ENCODE measurements at places on chromosomes 11 and 22. TPM values are rescaled to one million over a fixed set of nuclear protein-coding genes. Genes with fewer than 3 reads are reported as not detected.

The CCDC34 gene
- 26.9 TPM for total RNA-seq

The PNPLA3 gene
- total RNA-seq = 14.1 TPM

The CECR2 gene
- total RNA-seq = not detected

The OR52H1 gene
- total RNA-seq = not detected

The MB gene
- not detected for total RNA-seq

The CCDC81 gene
- 18.2 TPM for total RNA-seq

The TENM4 gene
- not detected for total RNA-seq

The CCDC73 gene
- not detected for total RNA-seq

The GGTLC2 gene
- not detected for total RNA-seq

The OR8G5 gene
- total RNA-seq = not detected

DNA sequence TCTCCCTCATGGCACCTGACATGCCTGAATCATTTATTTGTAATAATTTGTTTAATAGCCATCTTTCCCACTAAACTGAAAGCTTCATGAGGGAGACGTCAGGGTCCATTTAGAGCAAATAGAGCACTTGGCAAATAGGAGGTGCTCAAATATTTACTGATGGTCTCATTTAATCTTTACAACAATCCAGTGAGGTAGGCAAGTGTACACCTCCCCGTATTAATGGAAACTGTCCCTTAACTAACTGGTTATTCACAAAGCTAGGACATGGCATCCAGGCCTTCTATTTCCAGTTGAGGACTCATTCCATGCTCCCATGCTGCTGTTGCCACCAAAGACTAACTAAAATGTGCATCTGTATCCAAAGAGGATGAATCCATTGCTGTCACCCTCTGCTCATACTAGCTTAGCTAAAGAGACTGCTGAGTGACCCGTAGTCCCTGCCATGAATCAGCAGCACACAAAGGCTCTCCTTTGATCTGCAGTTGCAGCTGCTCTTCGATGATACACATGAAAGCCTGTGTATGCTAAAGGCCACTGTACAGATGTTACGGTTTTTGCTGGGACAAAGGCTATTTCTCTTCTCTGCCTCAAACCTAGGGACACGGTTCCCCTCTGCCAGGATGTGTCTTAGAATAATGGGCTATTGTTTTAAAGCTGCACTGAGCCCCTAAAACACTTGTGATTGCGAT, 82.6 kb downstream of the RAB30 start:
- DNase-seq = no peak

DNA sequence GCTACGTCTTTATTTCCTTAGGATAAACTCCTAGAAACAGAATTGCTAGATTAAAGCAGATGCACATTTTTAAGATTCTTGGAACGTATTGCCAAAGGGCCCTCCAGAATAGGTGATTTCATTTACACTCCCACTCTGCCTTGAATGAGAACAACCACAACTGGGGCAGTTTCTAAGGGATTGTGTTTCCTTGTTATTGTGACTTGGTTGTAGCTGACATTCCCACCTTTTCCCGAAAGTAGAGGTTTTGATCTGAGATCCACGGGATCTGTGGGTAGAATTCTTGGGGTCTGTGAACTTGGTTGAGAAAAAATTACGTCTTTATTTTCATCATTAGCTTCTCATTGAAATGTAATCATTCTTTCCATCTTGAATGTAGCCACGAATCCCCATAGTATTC, 21.5 kb downstream of the LRRC32 start:
- no peak for DNase-seq

GRCh38 chr11:36070213-36070953, 126.5 kb downstream of the LDLRAD3 start:
- no peak for DNase-seq

- DNase-seq = no peak
Measured at GRCh38 chr11:114085965-114086793, 26.7 kb downstream of the ZBTB16 start.

DNA sequence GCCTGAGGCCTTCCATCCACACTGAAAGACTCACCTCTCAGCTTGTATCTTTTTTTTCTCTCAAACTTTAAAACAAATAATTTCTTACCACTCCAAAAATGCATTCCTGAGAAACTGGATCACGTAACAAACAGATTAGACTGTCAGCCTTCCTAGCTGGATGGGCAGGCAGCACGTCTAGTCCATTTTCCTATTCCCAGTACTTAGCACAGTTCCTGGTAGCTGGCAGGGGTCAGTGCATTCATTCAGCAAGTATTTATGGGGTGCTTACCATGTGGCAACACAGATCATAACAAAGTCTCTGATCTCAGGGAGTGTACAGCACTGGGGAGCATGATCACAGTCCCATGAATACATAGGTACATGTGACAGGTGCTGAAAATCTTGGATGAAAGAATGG, 89.6 kb downstream of the UBASH3B start:
- DNase-seq = no peak

DNA sequence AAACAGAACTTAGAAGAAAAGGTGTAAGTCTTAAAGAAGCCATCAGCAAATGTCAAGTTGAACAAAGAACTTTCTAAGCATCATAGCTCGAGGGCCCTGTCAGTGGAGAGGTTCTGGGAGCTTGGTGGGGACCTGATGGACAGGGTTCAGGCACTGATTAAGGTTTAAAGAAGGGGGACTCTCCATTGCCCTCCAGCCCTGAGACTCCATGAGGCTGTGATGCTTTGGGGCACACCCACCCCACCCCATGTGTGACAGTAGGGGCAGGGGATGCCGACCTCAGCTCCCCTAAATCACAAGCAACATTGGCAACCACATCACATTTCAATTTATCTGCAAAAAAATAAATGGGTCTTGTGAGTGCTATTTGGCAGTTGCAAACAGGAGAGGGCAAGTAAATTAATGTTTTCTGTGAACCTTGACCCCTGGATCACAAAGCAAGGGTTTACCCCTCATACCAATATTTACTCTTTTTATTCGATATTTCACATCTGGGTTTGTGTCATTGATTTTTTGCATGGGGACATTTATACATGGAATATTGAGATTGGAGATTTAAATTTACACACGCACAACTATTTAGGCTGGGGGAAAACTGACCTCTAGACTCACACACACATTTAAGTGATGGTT, 37.1 kb upstream of the ANO1 start:
- DNase-seq = no peak

GRCh38 chr22:36840106-36840505, 20.7 kb upstream of the NCF4 start:
- DNase-seq = no peak

DNA sequence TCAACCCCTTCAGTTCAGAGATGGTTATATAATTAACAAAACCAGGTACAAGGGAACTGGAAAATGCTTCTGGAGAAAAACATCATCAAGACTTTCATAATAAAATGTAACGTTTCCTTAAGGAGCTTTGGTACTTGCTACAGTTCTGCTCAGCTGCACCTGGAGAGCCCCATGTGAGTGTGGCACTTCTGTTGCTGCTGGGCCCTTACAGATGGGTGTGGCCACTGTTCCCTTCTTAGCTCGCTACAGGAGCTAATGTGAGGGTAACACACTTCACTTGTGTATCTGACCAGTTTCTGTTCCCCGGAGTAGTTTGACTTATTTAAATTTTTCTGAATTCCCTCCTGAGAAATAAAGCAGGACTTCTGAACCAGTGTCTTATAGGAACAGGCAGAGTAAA, 4.0 kb downstream of the POU2AF3 start:
- DNase-seq = no peak

- no peak for DNase-seq
Measured at GRCh38 chr22:41504816-41505215, 35.9 kb downstream of the ACO2 start.

DNA sequence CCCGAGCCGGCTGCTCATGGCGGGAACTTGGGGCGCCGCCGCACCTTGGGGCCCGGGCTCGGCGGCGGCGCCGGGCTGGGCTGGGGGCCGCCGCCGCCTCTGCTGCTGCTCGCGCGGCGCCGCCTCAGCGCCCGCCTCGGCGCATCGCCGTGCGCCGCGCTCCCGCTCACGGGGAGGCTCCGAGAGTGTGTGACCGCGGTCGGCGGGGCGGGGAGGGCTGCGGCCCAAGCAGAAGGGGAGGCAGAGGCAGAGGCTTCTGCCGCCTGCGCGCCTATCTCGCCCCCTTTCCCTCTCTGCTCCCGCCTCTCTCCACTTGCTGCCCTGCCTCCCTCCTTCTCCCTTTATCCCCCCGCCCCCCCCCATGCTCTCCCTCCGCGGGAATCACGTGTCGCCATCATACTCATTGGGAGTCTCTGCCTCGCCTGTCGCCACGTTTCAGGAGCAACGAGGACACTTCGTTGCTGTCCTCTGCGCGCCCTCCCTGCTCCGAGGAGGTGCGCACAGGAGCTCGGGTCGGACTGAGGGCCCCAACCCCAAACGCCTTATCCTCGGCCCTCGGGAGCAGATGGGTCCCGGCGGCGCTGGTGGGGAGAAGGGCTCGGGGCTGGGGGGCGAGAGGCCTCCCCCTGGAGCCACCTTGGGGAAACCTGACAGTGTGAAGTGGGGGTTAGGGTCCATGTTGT, at the start of gene GUCY1A2:
Gene GUCY1A2, minus strand, starts transcription at position 258 of the 683 bp plus-strand sequence. CDS start 421 bp downstream, outside the sequence.
- DNase-seq = peak; percentile 23

- no peak for DNase-seq
Measured at GRCh38 chr11:111840143-111840542, 31.2 kb downstream of the ALG9 start.

DNA sequence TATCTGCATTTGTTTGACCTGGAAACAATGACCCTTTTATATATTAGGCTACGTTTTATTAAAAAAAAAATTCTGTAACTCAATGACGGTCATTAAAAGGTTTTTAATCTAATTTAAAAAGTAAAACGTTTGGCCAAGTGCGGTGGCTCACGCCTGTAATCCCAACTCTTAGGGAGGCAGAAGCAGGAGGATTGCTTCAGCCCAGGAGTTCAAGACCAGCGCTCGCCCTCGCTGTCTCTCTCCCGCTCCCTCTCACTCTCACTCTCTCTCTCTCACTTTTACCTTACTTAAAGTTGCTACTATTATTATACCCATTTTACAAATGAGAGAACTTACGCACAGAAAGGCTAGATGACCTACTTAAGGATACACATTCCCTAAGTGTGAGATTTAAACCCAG, 814 bp upstream of the NARS2 start:
- DNase-seq = no peak

DNA sequence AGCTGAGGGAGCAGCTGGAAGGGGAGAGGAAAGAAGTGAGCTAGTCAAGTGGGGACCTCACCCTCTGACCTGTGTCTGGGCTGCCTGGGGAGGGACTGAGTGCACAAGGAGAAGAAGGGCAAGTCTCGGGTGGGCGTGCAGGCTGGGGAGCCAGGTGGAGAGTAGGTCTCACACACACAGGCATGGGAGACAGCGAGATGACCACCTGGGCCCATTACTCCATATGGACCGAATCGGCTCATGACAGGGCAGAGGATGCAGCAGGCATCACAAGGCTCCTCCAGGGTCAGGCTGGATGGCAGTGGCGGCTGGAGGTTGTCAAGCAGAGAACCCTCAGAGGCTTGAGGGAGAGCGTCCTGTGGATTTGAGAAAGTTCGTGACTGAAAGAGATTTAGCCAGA, 63.5 kb downstream of the CEP164 start:
- DNase-seq = no peak

GRCh38 chr11:109865548-109866186, 227.5 kb upstream of the ZC3H12C start:
- DNase-seq = no peak

DNA sequence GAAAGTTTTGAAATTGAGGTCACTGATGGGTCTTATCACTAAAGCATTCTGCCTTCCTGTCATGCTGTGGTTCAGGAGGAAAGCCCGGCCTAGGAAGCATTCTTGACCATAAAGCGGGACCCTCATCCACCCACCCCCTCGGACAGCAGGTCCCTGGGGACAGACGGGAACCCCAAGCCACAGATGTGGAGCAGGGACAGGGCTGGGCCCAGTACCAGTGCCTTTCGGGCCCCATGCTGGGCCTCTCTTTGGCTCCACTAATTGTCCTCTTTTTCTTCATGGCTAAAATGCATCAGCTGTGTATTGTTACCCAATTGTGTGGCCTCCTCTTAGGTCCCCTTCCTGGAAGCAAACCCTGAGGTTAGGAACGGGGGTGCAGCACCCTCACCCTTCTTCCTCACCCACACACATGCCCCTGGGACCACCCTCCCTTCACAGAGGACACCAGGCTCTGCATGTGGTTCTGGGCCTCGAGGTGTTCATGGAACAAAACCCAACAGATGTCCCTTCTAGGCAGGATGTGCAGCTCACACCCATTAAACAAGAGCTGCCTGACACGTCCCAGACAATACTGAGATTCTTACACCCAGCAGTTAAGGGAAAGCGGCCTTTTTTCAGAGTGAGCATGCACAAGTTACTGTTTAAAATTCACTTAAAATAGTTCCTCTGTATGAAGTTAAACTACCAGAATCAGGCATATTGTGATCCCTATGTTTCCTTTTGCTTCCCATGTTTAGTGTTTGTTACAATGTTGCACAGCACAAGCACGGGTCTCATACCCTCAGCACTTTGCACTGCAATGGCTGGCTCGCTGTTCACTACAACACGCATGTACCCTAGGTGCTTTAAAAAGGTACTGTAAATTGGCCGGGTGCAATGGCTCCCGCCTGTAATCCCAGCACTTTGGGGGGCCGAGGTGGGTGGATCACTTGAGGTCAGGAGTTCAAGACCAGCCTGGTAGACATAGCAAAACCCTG, 807.6 kb downstream of the BRD1 start:
- no peak for DNase-seq

- DNase-seq = no peak
Measured at GRCh38 chr11:61092908-61093763, 9.2 kb upstream of the CD5 start.

- DNase-seq = peak; percentile 28
Measured at GRCh38 chr11:10494636-10495463, 39.8 kb downstream of the AMPD3 start.

- DNase-seq = no peak
Measured at GRCh38 chr11:1207401-1208143, 15.3 kb upstream of the MUC5B start.

DNA sequence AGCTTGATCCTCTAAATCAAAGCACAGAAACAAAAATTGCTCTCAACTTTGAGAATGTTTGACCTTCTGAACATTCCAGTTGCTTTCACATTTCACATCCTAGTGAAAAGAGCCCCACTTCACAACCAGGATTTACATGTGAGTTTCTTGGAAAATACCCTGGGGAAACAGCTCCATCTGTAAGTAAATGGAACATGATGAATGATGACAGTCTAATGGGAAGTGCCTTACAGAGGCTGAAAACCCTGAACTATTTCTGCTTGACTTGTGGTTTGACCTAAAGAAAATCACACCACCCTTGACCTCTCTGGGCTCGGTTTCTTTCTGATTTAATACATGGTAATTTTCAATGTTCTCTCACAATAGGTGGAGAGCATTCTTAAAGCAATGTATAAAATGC, 499.4 kb upstream of the API5 start:
- no peak for DNase-seq

- no peak for DNase-seq
Measured at GRCh38 chr11:128389461-128389976, 197.8 kb downstream of the ETS1 start.

GRCh38 chr11:16382638-16383380, 26.5 kb upstream of the SOX6 start:
- peak; percentile 86 for DNase-seq

GRCh38 chr11:259413-259812, 18.8 kb upstream of the NLRP6 start:
- DNase-seq = no peak

Measured in SJSA1 (cell line).